ENCODE measurements at places on chromosomes 13 and 19.

DNA sequence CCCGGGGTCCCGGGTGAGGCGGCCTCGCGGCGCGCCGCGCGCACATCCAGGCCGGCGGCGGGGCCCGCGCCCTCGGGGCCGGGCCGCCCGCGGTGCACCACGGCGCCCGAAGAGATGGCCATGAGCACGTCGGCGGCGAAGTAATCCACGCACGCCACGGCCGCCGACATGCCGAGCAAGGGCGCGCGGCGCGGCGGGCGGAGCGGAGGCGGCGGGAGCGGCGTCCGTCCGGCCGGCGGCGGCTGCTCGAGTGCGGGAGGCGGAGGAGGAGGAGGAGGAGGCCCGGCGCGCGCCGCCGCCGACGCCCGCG lies at the start of gene KLF16:
Gene KLF16 (minus strand): TSS at position 252 of the 310 bp plus-strand sequence. CDS start 82 bp downstream, at position 170.
- no peak for DNase-seq

- no peak for DNase-seq
Observed at GRCh38 chr19:30171795-30172612, 200.2 kb upstream of the ZNF536 start.

DNA sequence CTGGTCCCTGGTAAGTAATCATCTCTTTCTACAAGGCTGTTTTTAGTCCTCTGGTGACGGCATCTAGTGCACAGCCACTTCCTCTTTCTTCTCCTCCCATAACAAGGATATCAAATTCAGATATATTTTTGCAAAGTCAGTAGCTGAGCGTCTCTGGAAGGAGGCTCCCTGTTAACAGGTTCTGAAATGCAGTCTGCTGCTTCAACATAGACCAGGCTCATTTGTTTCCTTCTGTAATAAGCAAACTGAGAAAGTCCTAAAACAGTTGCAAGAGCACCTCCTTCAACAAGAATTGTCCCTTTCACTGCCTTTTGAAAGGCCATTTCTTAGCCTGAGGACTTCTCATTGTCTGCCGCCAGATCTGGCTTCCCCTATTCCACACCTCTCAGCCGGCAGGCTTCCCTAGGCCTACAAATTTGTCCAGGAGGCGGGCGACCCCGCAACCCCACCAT lies 7.4 kb upstream of the ZSCAN5A start:
- DNase-seq, result no peak

GRCh38 chr19:46840498-46840942 lies 10.1 kb downstream of the AP2S1 start:
- no peak for DNase-seq

DNA sequence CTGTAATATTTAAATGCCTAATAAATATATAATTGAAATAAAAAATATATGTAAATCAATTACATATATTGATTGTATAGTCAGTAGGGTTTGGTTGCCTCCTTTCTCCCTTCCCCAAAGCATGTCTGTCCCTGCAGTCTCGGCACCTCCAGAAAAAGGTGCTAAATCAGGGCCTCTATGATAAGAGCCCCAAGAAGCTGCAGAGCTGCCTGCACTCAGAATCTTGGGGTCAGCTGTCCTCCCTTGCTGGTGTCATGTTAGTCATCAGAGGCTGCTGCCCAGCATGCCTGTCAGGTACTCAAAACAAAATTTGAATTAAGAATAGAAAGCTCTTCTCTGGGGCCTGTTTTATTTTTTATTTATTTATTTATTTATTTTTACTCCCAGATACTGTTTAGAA lies 9.8 kb downstream of the FLT1 start:
- DNase-seq, result no peak

- no peak for DNase-seq
Observed at GRCh38 chr13:91284335-91284734, 63.2 kb upstream of the MIR17HG start.

DNA sequence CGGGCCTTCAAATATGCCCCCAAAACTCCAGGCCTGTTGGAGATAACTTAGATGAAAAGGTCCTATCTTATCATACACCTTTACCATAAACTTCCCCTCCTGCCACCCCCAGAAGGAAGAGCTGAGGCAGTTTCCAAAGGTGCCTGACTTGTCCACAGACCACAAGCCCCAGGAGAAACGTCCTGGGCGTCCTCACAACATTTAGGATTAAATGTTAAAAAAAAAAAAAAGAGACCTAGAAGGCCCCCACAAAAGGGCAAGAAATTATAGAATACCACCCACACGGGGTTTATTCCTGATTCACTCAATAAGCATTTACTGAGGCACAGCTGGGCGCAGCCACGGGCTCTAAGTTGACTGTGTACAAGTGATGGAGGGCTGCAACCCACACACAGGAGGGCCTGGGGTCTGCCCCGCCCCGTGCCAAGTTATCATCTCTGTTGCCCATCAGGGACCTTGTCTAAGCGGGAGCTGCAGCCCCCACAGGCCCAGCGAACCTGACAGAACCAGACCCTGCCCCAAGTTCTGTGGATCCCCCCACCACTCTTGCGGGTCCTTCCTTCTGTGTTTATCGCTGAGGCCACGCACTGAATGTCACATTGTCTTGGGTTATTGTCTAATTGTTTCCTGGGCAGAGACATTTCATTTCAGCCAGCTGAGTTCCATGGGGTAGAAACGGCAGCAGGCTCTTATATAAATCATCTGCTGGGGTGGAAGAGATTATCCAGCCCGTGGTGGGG lies 83.0 kb upstream of the TM9SF2 start:
- DNase-seq, result no peak

GRCh38 chr13:43002021-43002420 lies 10.0 kb upstream of the EPSTI1 start:
- no peak for DNase-seq

GRCh38 chr13:73368608-73369007 lies 309.8 kb downstream of the KLF5 start:
- DNase-seq, result no peak

GRCh38 chr19:1312767-1313694 lies 27.4 kb downstream of the EFNA2 start:
- DNase-seq, result no peak
